ENCODE measurements at places on chromosomes 7 and 10.

GRCh38 chr7:101453617-101454016 lies 90.9 kb downstream of the COL26A1 start:
- DNase-seq, result no peak

DNA sequence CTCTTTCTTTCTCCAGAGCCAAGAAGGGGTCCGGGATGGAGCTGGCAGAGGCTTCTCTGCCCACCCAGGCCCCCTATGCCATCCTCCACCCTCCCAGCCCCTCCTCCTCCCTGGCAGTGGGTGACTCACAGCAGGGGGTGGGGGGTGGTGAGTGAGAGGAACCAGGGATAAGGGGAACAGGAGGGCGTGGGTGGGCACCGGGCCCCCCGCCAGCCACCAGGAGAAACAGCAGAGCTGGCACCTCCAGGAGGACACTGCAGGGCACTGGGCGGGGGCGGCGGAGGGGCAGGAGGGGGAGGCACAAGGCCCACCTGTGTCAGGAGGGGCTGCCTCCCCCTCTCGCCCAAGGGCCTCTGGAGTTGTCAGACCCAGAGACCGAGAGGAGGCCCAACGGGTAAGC lies 56.0 kb downstream of the CAMK2B start:
- no peak for DNase-seq

- no peak for DNase-seq
Measured at GRCh38 chr10:36048236-36048635, 406.1 kb upstream of the FZD8 start.

GRCh38 chr10:96632974-96633710 lies 46.3 kb upstream of the TM9SF3 start:
- DNase-seq, result no peak

GRCh38 chr7:42128703-42129102 lies 108.3 kb downstream of the GLI3 start:
- DNase-seq, result no peak

DNA sequence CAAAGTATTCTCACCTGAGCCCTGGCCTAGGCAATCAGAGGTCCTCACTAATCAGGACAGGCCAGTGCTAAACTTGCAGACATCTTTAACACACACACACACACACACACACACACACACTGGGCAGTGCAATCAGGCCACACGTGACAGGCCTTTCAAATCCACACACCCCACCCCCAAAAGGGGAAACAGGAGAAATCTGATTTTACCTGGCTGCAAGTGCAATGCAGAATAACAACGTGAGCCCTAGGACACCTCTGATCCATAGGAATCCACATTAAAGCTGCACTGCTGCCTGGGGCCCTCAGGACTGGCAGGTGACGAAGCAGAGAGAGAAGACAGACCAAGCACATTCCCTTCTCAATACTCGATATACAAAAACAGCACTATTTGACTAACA lies 218.9 kb downstream of the FAM107B start:
- no peak for DNase-seq

DNA sequence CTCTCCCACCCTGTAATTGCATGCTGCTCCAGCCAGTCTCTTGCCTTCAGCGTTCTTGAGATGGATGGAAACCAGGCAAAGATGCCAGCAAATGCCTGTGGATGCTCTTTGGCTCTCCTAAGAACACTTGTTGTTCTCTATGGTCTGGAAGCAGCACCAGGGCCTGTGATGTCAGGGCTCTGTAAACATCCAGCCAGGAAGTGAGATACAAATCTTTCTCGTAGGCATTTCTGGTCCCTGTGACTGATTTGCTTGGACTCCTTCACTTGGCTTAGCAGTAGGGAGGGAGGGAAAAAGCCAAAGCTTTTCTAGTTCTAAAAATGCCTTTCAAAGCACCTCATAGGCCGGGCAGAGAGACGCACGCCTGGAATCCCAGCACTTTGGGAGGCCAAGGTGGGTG lies 201.3 kb downstream of the REEP3 start:
- no peak for DNase-seq

DNA sequence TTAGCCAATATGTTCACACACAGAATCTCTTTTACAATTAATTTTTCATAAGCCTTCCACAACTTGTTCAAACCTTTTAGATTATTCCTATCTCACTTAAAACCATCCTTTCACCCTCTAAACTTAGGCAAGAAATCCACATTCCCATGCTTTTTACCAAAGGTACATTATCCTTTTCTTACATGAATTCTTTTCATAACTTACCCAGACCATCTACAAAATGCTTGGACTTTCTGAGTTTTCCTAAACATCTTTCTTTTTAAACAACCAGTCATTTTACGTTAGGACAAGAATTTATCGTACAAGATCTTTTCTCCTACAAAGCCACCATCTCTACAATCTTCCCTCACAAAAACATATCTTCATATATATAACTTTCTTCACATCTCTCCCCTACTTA lies 18.8 kb upstream of the GARS1 start:
- DNase-seq, result no peak

DNA sequence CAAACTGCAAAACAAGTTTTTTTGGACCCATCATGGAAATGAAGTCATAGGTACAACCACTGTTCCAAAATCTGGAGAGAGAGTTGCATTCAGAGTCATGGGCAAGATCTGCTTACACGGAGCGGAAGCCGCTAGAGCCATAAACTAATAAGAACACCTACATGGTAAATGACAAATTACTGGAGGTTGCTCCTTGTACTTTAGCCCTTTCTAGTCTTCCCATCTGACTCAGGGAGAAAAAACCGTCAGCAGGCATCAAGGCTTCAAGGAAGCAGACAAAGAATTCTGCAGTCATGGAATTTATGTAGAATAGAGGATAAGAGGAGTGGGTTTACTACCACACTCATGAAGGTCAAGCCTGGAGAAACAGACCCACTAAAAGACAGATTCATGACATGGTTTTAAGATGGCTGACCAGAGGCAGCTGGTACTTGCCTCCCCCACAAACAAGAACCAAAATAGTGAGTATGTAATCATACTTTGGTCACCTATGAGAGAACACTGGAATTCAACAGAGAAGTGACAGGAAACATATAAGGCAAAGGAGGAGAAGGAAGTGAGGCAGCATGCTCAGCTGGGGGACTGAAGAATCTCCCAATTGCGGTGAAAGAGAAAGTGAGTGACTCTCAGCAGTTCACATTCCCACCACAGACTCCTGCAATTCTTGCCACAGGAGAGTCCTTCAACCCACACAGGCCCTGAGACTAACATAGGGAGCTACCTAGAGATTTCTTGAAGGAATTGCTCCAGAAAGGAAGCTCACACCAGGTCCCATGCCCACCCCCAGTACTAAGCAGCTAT lies 42.4 kb upstream of the ASAH2 start:
- no peak for DNase-seq

DNA sequence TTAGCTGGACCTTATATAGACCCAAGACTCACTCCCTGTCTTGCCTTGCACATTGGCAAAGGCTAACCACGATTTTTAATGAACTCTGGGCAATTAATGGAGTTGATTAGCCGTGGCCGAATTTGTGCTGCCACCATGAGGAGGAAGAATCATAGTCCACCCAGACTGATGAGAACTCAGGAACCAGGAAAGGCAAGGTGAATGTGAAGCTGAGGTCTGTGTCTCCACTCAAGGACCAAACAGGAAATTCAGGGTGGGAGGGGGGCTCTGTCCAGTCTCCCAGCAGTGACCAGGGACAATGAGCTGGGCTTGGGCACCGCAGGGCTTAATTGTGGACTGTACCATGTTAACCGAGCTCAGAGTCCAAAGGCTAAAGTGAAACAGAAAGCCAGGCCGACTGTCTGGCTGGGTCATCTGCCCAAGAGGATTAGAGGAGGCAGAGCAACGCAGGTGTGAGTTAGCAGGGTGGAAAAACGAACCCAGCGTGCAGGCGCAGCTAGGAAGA lies 127.0 kb upstream of the JCAD start:
- DNase-seq, result no peak

- no peak for DNase-seq
Measured at GRCh38 chr7:100358027-100358856, at the start of gene PILRB. PILRB (plus strand) TSS chr7:100358117; CDS start chr7:100358303, 186 bp downstream.

All from renal cortex interstitium (tissue), 15 donors.